Subcutaneous preadipocyte (primary cell): ENCODE measurements at places on chromosomes 2 and 18. TPM values are rescaled to one million over a fixed set of nuclear protein-coding genes. Genes with fewer than 3 reads are reported as not detected.

Gene CPO
- total RNA-seq, result under 0.01 and 0.20 TPM in 2 replicates

Gene CAD
- total RNA-seq, result 40.1 and 62.4 TPM in 2 replicates

Gene G6PC2
- total RNA-seq, result not detected in 2 replicates

Gene LHCGR
- total RNA-seq, result not detected in 2 replicates

Gene ANKRD36C
- total RNA-seq, result 35.6 and 60.6 TPM in 2 replicates

Gene CYP27C1
- under 0.01 TPM in 1 of 2 replicates, not detected in the other for total RNA-seq
